ENCODE measurements at places on chromosomes 4 and X.

- DNase-seq = no peak
Observed at GRCh38 chr4:73213916-73214653, 44.5 kb downstream of the ANKRD17 start.

GRCh38 chr4:181592221-181592745 is 650.9 kb upstream of the TENM3 start:
- DNase-seq = no peak

DNA sequence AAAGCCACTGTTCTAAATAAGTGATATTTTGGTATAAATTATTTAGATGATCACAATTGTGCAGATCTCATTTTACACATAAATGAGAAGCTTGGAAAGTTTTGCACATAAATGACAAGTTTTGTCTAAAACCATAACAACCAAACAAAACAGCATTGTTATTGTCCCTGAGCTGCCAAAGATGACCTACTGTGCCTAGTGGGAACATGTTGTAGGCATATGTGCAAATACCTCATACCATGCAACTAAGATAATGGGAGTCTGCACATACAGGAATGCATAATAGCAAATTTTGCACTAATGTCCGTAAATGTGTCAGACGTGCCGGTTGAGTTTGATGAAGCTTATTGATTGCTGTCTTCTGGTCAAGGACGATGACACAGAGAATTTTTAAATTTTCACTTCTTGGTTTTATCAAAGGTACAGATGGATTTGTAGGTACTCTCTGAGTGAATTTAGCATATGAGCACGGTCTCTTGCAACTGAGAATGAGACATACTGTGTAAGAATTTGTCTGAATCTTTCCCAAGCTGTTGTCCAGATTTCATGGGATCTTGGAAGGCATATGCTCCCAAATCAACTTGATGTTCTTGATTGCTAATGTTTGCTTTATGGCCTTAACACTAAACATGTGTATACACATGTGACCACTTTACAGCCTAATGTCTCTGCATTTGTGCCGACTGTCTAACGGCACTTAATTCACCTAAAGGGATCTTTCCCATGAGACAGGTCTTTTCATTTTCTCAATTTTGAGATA is 1133.5 kb downstream of the FAT4 start:
- DNase-seq = peak; percentile 65

DNA sequence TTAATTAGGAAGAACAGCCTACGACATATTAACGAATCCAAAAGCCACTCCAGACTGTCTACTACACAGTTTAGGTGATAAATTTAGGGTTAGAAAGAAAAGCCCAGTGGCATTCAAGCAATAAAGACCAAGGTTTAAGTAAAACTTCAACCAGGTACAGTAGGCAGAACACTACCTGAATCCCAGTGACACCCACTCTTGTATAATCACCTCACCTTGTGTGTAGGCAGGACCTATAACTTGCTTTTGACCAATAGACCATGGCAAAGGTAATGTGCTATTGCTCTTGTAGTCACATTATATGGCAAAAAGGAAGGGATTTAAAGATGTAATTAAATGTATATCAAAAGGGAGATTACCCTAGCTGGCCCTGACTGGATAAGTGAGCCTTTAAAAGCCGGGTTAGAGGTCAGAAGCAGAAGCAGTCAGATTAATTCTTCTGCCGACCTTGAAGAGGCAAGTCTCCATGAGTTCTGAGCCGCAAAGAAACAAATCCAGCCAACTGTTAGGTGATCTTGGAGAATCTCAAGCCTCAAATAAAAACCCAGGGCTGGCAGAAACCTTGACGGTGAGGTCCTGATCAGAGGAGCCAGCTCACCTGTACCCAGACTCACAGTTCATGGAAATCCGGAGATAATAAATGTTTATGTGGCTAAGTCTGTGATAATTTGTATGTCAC is 8.8 kb downstream of the FSTL5 start:
- DNase-seq = no peak

DNA sequence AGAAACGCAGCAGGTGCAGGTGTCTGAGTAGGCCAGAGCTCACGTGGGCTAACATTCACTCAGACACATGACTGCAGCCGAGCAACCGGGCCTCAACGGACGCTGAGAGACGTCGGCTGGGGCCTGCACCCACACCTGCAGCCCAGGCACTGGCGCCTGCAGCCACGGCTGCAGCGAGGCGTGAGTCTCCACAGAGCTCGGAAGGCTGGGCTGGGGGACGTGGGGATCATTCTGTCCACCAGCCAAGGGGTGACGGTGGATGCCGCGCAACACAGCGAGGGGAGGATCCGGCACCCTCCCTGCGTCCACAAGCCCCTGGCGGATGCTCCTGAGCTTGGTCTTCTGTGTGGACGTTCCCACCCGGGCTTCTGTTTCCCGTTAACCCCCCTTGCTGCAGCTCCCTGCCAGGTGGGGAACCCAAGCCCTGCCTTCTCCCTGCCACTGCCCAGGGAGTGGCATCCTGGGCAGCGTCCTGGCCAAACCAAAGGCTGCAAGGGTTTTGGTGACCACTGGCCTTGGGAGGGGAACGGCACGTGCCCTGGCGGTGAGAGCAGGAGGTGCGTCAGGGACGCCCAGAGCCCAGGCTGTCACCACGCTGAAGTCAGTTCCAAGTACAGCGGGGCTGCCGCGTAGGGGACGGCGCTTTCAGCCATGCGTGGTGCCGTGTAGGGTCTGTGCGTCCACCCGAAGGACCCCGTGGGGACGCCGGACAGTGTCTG is 16.3 kb downstream of the PPP2R3B start:
- no peak for DNase-seq

GRCh38 chrX:68935362-68935761 is 106.5 kb downstream of the EFNB1 start:
- DNase-seq = no peak

DNA sequence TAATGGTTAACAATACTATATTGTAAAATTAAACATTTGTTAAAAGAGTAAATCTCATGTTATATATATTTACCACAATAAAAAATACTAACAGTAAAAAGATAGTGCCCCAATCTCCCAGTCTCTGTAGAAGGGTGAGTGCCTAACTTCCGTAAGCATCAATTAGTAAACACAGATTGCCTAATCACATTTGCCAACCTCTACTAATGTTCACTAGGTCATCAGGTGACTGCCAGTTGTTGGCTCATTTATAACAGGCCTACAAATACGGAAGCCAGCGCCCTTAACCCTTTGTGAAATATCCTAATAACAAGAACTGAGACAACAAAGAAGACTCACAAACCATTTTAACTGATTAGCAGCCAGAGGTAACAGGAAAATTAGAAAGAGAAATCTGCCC is 345.1 kb downstream of the INPP4B start:
- DNase-seq = peak; percentile 14

- peak; percentile 98 for DNase-seq
Observed at GRCh38 chr4:54784161-54784671, 126.5 kb downstream of the KIT start.

DNA sequence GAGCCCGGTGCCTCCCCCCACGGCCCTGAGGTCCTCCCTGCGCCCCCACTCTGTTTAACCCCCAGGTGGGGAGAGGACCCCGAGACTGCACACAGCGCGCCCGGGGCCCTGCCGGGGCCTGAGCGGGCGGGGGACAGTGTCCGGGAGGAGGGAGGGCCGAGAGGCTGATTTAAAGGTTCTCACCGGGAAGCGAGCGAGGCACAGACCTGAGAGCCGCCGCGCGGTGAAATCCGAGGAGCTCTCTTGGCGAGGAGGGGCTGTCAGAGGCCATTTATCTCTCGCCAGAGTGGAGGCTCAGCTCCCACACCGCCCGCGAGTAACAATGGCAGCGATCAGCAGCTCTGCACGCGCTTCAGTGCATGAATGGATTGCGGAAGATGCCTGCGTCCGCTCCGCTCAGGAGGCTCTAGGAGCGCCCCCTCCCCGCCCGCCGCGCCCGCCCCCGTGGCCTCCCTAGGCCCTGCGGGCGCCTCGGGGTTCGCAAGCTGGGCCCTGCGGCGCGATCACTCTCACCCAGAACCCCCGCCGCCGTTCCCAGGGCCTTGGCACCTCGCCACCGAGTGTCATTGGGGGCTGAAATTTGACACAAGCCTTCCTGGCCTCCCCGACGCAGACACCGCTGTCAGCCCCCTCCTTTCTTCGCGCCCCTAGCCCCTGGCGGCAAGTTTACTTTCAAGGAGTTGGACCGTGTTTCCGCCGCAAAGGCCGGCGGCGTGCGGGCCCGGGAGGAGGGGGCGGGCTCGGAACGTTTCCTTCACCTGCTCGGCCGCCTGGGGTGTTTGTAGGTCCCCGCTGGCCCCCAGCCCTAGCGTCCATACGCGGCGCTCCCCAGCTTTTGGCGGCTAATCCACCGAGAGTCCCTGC is 48.7 kb upstream of the BCOR start:
- peak; percentile 74 for DNase-seq

- DNase-seq = no peak
Observed at GRCh38 chrX:150338615-150339014, 24.5 kb upstream of the MAMLD1 start.

DNA sequence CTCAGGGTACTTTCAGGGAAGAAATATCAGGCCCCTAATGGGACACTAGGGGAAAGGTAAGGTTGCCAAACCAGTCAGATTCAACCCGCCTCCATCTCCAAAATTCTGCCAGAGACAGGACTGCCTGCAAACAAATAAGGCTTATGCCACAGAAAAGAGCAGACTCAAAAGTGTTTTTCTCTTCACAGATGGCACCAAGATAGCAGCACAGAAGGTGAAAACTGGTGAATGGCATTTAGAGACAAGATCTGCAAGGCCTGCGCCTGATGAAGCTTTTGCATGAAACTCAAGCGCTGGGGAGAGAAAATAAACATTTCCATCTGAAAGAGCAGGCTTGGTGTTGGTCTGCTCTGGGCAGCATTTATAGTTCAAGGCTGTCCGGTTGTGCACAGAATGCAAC is 27.9 kb downstream of the AMOT start:
- DNase-seq = no peak

GRCh38 chr4:122826553-122827257 is at the start of gene FGF2:
Gene FGF2 (plus strand): TSS chr4:122826831. CDS start chr4:122827175, 344 bp downstream.
- DNase-seq = peak; percentile 90

- DNase-seq = no peak
Observed at GRCh38 chr4:125527681-125528080, 212.9 kb downstream of the FAT4 start.

GRCh38 chrX:110578270-110578669 is 217.3 kb downstream of the CHRDL1 start:
- no peak for DNase-seq

DNA sequence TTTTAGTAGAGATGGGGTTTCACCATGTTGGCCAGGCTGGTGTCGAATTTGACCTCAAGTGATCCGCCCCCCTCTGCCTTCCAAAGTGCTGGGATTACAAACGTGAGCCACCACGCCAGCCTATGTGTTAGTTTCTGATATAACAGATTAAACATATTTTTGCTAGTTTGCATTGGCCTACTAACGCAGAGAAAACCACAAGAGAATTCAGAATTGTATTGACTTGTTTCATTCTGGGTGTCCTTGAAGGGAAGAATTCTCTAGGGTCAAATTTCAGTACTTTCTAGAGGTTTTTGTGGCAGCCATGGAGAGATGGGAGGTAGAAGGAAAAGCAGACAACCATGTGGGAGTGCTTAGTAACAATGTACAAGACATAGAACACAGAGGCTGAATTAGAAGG is 46.1 kb upstream of the BMPR1B start:
- DNase-seq = no peak

DNA sequence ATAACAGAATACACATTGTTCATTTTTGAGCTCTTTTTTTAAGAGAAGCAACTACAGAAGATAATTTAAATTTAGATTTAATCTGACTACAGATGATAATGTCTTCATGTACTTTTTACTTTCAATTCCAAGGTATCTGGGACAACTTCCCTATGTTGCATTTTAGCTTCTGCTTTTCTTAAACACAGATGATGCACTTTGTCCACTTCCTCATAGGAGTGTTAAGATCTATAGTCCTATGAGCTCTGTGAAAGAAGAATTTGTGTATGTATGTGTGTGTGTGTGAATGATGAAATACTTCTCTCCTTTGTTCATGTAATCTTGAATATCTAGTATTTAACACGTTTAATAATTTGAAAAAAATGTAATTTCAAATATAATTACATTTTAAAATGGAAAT is 5.3 kb upstream of the FHIP1A start:
- DNase-seq = no peak

DNA sequence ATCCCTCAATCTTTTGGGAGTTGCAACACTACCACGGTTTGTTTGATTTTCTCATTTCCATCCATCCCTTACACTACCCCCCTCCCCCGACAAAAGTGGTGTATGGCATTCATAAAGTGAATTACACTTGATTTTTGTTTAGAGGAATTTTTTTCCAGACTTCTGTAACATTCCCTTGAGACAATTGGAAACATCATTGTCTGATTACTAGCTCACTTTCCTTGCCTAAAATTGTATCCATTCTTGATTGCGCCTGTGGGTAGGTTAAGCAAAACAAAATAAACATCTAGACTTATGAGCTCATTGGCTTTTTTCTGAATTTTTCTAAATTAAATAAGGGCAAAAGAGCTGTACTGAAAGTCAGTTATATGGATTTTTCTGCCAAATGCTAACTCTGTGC is 3.5 kb downstream of the GPC3 start:
- DNase-seq = no peak

DNA sequence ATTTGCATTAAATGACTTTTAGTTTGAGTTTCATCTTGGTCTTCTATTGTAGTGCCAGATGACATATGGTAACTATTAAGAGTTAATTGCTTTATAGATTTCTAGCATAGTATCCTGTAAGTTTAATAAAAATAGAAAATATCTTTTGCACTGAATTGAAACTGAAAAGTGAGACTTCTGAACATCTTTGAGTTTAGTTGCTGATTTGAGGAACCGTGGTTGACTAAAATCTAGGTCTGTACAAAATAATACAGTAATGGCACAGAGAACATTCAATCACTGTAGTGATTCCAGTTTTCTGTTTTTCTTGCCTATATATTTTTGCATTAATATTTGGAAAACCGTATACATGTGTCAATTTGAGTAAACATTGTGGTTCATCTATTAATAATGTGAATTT is 60.7 kb downstream of the SPATA4 start:
- no peak for DNase-seq

GRCh38 chr4:42845586-42845985 is 46.9 kb upstream of the GRXCR1 start:
- no peak for DNase-seq

DNA sequence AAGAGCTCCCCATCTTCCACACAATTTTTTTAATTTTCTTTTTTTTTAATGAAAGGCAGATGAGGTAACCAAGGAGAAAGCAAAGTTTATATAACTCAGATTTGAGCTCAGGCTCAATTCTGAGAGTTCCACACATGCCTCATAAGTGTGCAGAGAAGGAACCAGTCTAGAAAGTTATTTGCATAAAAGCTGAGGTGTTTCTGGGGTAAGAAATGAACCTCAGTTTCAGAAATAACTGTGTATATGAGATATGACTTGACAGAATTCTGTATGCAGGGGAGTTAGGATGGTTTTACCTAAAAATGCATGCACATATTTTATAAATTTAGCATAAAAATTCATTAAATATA is 51.3 kb downstream of the DTHD1 start:
- DNase-seq = no peak

GRCh38 chrX:635428-636090 is 5.0 kb downstream of the SHOX start:
- no peak for DNase-seq

All from muscle of back (tissue), 13 donors.